ENCODE measurements at places on chromosomes 13 and 19.

GRCh38 chr19:45657520-45658167 is 10.4 kb upstream of the GIPR start:
- DNase-seq: no peak

DNA sequence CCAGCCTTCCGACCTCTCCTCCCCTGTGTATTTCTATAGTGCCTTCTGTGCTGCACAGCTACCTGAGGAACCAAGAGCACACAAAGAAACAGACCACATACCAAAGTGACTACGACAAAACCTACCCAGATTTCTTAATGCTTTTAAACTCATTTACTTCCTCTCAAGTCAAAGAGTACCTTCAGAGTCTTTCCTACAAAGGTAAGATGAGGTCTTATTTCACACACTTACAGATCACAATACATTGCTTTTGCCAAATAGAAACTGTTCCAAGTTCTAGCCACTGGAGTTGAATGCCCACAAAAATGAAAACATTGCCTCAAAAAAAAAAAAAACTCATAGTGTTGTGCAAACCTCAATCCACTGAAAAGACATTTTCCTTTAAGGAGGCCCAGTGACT is 36.4 kb downstream of the TEX26 start:
- no peak for DNase-seq

- no peak for DNase-seq
Measured at GRCh38 chr13:112184261-112184660, 117.3 kb downstream of the SOX1 start.

- DNase-seq: no peak
Measured at GRCh38 chr19:22783651-22784410, at the start of gene ZNF99. ZNF99 (minus strand) TSS chr19:22784151; CDS start chr19:22784016, 135 bp downstream.

DNA sequence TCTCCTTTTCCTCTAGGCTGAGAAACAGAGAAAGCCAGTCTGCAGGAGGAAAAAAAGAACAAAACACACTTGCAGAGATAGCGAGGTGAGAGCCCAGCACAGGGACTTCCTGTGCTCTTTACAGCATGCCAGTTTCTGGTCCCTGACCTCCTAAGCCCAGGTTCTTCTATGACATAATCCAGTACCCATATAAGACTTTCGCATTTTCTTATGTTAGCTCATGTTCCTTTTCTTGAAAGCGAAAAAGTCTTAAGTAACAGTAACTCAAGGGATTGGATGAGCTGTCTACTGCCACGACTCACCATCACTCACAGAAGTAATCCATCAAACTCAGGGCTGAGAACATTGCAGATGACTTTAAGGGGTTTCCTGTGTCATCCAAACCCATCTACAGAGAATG is 17.4 kb downstream of the CCDC70 start:
- no peak for DNase-seq

DNA sequence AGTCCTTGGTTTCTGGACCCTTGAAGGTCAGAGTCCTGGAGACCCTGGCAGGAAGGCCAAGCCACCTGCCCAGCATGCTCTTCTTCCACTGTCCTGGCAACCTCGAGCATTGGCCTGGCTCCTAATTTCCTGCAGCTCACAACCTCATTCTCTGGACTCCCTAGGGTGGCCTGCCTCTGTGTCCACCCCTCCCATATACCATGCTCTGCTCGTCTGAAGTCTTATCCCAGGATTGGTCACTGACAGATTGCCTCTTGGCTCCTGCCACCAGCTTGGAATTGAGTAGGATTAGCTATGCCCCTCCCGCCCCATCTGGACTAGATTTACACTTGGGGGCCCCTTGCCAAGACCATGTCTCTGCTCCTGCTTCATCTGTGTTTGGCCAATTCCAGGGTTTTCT is 17.1 kb upstream of the WASF3 start:
- DNase-seq: no peak

GRCh38 chr13:40351537-40352379 is 314.7 kb downstream of the FOXO1 start:
- DNase-seq: no peak

DNA sequence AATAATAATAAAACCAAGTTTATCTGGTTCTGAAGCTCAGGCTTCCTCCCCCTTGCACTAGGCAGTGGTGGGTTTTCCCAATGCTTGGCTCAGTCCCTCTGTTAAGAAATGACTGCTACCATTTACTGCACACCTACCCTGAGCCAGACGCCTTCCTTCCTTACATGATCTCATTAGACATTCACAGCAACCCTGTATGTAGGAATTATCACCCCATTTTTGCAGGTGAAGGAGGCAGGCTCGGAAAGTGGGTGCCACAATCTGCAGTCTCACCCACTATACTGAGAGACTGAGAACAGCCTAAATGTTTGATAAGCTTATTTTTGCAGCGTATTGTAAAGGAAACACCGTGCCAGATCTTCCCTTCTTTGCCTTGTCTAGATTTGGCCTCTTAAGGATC is 18.3 kb upstream of the CACNG8 start:
- DNase-seq: no peak

DNA sequence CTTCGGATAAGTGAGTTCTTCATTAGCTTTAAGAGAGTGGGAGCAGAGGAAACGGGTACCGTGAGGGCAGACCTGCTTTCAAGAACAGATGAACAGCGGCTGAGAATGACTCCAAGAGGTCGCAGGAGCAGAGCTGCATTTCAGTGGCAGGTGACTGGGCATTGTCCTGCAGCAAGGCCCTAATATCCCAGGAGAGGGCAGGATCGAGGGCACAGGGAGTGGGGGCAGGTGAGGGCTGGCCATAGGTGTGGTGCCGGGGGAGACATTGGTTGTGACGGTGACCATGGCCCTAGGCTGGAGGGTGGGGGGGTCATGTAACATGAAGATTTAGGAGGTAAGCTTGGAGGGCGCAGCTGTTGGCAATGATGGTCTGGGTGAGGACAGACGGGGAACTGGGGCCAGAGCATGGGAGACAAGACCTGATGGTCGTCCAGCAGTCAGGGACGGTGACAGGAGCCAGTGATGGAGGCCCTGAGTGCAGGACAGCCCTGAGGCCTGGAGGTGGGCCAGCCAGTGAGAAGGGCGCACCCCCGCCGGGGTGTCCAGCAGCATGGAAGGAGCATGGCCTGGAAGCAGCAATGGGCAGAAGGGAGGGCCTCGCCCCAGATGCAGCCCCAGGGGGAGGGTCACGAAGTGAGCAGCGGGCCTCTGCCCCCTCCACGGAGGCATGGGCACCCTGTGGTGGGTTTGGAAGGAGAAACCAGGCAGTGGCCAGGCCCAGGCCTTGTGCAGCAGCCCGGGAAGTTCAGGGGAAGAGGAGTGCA is 29.2 kb upstream of the LAMP1 start:
- no peak for DNase-seq

- no peak for DNase-seq
Measured at GRCh38 chr13:74883834-74884233, 598.1 kb downstream of the TBC1D4 start.

DNA sequence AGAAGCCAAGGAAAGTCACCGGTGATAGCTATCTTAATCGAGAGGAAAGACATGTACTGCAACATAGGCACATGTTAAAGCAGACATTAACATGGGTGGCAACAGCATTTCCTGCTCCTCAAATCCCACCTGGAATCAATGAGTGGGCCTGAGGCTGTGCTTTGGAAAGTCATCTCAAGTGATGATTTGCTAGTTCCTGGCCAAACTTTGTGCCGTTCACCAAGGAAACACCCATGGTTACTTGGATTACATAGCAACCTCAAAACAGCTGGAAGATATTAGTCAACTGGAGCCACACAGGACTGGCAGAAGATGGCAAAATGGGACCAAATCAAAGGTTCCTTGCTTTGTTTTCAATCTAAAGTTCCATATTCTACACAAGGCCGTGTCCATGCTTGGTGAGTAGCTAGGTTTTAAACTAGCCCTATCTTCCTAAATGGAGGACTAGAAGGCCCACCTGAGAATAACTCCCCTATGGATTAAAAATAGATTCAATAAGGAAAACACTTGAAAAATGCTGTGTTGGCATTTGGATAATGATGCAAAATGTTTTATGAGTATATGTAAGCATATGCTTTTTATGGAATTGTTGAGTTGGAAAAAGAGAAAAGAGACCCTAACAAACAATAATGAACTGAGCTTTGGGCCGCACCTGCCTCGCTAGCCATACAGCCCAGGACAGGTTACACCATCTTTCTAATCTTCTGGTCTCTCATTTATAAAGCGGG is 144.5 kb downstream of the RGCC start:
- no peak for DNase-seq

- DNase-seq: no peak
Measured at GRCh38 chr19:33054623-33055022, 10.1 kb downstream of the RHPN2 start.

DNA sequence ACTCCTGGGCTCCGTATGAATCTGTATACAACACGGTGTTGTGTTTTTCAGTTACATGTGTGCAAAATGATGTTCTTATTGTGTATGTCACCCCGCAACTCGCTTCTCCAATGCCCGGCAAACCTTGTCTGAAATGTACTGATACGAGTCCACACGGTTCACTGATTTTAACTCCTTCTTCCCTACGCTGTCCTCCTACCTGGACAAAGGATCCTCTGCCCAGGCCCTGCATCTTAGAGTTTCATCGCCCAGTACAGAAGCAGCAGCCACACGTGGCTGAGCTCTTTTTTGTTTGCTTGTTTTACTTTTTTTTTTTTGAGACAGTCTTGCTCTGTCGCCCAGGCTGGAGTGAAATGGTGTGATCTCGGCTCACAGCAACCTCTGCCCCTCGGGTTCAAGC is 28.9 kb downstream of the ZFR2 start:
- DNase-seq: no peak

GRCh38 chr19:40763526-40763925 is 11.8 kb upstream of the MIA start:
- DNase-seq: no peak

DNA sequence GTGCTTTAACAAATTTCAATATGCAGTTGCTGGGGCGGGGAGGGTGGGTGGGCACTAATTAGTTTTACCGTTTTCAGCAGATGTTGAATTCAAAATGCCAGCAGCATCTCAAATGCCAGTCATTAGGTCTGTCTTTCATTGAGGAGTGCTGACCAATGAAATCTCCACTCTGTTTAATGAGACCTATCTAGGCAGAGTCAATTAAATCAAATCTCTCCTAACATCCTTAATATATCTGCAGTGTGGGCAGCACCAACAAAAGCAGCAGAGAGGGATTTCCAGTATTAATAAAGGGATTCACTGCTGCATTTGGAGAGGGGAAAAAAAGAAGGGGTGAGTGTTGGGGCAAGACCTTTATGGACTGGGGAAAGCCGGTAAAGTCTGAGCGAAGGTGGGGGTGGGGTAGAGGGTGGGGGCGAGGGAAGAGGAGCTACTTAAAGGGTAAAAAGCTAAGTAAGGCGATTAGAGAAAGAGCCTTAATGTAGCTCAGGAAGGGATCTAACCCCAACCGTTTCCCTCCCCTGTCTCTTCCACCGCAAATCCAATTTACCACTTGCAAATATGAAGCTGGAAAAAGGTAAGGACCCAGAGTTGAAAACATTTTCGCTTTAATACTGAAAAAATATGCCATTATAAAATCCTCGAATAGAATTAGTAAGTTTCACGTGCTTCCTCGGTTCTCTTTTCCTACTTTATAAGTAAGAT is 4.5 kb downstream of the SLITRK1 start:
- no peak for DNase-seq

GRCh38 chr13:97935071-97935470 is 18.4 kb upstream of the IPO5 start:
- no peak for DNase-seq

GRCh38 chr19:2249010-2249866 is at the start of gene AMH:
AMH (plus strand) TSS chr19:2249323; CDS start chr19:2249333, 10 bp downstream.
- no peak for DNase-seq

DNA sequence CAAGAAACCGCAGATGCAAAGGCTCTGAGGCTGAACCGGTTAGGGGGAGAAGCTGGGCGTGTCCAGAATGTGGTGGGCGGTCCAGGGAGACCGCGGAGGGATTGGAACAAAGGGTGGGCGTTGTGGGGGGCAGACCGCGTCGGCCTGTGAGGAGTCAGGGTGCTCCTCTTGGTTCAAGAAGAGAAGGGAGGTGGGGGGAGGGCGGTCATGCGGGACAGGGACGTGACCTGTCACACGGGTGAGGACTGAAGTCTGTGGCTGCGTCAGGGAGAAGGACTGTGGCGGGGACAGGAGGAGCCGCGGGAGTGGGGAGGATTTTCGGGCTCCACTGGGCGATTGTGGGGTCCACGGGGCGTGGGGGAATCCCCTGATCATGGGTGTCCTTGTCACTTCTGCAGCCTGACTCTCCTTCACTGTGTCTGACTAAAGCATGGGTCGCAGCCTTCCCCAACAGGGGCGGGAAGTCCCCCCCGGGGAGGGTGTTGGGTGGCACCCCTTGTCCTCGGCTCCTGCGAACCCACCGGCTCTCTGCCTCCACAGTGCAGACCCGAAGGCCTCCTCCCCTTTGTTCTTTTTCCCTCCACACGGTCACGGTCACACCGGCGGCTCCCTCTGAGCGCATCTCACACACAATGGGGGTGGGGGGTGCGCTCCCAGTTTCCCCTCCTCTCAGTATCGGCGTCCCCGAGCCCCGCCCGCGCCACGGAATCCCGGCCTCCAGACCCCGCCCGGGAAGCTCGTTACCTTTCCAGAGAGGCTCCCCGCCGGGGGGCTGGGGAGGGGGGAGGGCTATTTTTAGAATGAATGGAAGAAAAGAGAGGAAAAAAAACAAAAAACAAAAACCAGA is 16.4 kb upstream of the KCNN1 start:
- no peak for DNase-seq

DNA sequence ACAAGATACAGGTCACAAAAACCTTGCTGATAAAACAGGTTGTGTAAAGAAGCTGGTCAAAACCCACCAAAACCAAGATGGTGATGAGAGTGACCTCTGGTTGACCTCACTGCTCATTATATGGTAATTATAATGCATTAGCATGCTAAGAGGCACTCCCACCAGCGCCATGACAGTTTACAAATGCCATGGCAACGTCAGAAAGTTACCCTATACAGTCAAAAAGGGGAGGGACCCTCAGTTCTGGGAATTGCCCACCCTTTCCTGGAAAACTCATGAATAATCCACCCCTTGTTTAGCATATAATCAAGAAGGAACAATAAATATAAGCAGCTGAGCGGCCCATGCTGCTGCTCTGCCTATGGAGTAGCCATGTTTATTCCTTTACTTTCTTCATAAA is 434.1 kb downstream of the ZNF536 start:
- no peak for DNase-seq

GRCh38 chr13:98083936-98084335 is 59.0 kb upstream of the FARP1 start:
- no peak for DNase-seq

- DNase-seq: peak; percentile 32
Measured at GRCh38 chr13:113489549-113490495, 689 bp downstream of the DCUN1D2 start.

Measured in stimulated activated CD4-positive, alpha-beta T cell treated with anti-CD3 and anti-CD28 coated beads, Interleukin-4, amount 100 ng/mL, for 4 hours (primary cell).